ENCODE measurements at places on chromosomes 6 and 20.
A peak's percentile ranks its signal among the peaks of the same experiment; 100 is the strongest.

GRCh38 chr20:38612751-38613515 lies 11.3 kb downstream of the ARHGAP40 start:
- no peak for DNase-seq

DNA sequence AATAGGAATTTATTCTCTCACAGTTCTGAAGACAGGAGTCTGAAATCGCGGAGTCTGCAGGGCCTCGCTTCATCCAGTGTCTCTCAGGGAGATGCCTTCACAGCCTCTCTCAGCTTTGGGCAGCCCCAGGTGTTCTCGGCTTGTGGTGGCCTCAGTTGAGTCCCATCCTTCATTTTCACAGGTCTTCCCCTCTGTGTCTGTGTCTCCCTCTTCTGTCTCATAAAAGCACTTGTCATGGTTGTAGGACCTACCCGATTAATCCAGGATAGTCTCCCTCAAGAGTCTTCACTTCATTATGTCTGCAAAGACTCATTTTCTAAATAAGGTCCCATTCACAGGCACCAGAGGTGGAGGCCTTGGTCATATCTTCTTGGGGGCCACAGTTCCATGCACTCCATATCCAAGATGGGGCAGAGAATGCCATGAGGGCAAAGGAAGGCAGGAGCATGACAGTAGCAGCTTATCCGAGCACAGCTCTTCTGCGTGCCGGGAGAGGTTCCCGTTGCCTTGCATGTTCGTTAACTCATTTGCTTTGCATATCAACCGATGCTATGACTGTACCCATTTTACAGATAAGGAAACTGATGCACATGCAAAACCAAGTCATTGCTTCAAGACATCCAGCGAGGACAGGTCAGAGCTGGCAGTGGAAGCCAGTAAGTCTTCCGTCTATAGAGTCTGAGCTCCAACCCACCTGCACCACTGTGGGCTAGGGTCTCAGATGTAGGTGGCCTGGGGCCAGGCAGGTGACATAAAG lies 363.8 kb upstream of the SULF2 start:
- DNase-seq, result no peak

- DNase-seq, result no peak
These were observed 302.7 kb upstream of the ZFP64 start for GRCh38 chr20:52494244-52494643.

DNA sequence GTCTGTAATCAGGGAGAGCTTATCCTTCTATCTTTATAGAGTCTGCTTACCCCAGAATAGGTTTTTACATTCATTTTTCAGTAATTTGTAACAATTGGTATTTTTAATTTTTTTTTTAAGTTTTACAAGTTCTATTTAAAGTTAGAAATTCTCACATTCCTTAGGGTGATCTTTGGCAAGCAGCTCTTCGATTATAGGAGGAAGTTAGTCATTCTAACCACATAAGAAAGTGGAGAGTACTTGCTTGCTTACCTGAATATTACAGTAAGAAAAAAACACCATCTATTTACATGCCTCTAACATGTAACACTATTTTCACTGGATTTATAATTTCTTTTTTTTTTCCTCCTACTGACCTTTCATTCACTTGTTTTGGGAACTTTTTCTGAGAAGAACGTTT lies 6.7 kb downstream of the TSHZ2 start:
- no peak for DNase-seq

DNA sequence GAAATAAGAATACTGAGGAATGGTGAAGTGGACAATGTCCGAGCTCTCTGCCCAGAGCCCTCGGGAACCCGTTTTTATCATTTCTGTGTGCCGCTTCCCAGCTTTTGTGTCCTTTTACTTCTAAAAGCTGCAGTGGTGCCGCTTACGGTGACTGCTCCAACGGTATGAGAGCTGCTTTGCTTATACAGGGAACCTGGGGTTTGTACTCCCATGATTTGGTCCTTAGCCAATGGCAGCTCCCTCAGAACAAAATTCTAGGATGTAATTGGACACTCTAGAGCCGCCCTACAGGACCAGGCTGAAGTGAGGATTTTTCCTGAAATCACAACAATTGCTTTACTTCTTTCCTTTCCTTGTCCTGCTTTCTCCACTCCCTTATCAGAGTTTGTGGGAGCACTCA lies 24.2 kb upstream of the PCSK2 start:
- no peak for DNase-seq

DNA sequence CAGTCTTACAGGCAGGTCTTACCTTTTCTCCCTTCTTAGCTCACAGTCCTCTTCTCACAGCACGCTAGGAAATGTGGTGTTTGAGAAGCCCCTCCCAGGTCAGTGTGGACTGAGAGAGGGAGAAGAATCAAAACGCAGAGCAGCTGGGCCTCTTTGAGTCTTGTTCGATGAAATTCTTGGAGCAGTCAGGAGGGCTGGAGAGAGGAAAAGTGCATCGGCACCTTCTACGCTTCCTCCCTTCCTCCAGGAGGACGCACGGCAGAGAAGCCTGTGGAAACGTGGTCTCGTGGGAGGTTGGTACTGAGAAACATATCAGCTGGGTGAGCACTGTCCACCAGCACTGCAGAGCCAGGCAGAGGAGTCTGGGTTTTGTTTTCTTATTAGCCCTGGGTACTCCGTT lies 52.7 kb downstream of the TXLNB start:
- DNase-seq, result no peak

GRCh38 chr20:10209091-10209490 lies 9.5 kb upstream of the SNAP25 start:
- no peak for DNase-seq

DNA sequence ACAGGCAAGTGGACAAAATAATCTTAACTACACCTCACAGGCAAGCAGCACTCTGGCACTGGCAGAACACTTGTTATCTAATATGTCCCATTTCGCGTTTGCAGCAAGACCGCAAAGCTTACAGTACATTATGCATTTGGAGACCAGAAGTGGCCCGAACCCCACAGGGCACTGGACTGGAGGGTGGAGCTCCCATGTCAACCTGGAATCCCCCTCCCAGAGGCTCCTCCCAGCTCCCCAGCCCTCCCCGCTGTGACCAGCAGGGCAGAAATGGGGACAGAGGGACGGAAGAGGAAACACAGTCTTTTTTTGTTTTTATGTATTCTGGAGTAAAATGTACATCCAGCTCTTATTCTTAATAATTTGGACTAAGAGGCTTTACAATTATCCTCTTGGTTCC lies 263.7 kb downstream of the SMOC2 start:
- DNase-seq, result no peak

DNA sequence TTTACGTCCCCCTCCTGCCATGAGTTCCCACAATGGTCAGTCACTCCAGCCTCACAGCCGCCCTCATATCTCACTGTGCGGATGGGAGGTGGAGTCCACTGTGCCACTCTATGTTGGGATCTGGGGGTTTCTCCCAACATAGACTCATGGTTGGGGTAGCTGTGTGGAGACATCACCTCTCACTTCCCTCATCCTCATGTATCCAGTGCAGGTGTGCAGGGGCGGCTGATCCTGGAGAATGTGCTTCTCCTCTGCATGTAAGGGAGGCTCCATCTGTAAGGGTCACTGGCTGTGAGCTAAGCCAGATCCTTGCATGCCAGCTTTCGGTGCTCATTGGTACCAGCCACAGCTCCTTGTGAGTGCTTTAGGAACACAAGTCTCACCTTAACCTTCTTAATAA lies 400.8 kb downstream of the CDH26 start:
- DNase-seq, result no peak

- DNase-seq, result no peak
These were observed 43.7 kb downstream of the FYN start for GRCh38 chr6:111829581-111829980.

DNA sequence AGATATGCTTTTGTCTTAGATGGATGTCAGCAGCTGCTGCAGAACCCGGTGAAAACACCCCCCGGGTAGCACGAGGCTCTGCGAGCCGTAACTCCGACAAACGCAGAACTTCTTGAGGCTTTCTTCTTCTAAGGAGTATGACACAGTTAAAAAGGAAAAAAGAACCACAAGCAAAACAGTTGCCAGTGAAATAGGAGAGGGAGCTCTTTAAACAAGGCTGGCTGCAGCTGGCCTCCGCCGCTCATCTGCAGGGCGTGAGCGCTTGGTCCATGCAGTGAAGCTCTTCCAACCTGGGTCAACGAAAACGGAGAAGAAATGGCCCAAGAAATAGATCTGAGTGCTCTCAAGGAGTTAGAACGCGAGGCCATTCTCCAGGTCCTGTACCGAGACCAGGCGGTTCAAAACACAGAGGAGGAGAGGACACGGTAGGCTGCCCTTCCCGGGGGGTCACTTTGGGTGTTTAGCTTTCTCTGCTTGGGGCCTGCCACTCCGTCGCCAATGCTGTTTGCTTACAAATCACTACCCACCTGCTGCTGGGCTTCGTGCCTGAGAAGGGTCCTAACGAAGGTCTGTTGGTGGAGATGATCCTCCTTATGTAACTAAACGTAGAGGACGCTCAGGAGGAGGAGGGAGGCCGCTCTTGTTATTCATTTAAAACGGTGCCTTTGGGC lies 13.2 kb downstream of the SYTL3 start:
- DNase-seq, result no peak

DNA sequence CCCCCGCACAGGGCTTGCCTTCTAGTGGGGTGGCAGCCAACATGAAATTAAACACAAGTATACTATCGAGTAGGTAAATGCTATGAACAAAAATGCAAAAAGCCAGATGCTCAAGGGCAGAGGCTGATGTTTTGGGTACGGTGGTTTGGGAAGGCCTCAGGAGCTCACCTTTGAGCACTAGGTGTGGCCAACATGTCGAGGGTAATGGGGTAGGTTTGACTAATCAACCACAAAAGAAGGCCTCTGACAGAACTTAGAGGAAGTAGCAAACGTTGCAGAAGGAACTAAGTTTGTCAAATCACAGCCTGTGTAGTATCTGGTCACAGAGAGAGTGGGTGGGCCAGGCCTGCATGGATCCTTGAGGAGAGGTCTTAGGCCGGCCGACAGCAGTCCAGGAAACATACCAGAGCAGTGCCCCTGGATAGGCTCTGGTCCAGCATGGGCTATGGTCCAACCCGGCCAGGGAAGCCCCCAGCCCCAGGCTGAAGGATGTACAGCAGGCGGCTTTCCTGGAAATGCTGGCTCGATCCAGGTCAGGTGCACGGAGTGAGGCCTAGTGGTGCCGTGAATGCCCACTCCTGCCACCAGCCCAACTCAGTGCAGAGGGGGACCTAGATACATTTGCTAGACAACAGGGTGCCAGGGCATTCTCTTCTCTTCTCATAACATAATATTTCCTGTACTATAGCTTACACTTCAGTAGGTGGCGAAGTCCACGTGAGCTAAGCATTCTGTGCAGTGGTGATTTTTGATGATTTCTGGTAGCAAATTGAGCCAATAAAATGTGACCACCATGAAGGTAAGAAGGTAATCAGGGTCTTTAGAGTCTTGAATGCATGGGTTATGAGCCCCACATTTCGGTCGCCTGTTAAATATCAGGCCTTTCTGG lies 56.3 kb upstream of the CD93 start:
- no peak for DNase-seq

GRCh38 chr6:84568971-84569370 lies 195.4 kb downstream of the TBX18 start:
- DNase-seq, result no peak

DNA sequence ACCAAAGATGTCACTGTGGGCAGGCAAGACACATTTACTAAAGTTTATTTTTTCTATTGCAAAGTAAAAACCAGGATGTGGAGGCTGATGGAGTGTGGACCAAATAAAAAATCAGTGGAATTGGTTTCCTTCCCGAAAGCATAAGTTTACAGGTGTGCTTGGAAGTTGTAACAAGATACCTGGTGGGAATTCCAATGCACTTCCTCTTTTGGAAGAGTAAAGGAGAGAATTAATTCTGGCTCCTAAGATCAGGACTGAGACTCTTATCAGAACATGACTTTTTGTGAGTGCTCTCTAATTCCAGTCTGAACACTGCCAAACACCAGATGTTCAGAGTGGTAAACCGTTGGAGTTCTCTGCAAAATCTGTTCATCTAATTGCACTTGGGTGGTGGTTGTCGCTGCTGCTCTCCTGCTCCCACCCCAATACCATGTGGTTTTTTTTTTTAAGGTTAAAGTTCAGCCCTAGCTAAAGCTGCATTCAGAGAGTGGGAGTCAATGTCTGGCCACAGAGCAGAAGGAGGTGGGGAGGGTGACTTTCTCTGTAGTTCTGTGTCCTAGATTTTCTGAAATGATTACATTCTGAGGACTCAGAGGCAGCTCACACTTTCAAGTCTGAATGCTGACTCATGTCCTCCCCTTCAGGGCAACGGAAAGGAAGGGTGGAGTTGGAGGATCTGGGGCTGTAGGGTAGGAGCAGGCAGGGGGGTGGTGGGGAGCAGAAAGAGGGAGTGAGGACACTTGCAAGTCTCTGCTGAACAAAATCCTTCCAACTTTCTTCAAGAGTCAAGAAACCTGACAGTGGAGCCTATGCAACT lies 275.8 kb upstream of the PRDM1 start:
- DNase-seq, result peak; percentile 32

DNA sequence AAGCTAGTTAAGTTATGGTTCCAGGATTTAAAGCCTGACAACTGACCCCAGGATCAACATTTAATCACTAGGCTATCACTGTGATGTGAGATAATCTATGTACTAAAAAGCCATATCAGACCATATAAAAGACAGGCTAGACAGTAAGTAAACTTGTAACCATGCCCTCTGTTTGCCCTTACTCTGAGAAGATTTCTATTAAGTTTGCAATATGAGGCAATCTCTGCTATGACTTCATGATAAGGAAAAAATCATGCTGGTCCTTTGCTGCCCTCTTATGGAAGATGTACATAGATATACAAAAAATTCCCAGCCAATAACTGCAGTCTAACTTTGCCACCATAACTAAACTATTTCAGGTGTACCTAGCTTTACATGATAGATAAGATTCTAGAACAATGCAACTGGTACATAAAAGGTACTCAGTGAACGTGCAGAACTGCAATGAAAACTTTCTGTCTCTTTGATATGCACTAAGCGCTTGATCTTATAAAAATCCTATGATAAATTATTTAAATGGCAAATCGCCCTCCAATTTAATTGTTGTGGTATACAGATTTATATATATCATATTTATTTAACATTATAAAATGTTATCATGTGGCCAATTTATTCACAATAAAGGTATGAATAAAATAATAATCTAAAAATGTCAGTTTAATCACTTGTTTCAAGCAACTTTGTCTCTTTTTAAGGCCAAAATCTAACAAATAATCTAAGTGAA lies 70.5 kb downstream of the FAM217A start:
- DNase-seq, result peak; percentile 72

GRCh38 chr6:118959903-118960302 lies 24.9 kb upstream of the MCM9 start:
- no peak for DNase-seq

GRCh38 chr6:15616261-15616660 lies 46.6 kb downstream of the DTNBP1 start:
- DNase-seq, result no peak

- DNase-seq, result no peak
These were observed 9.1 kb downstream of the MAPK13 start for GRCh38 chr6:36139431-36139830.

- no peak for DNase-seq
These were observed 17.8 kb downstream of the MAN1A1 start for GRCh38 chr6:119331663-119332286.

- peak; percentile 29 for DNase-seq
These were observed 22.5 kb upstream of the C6orf58 start for GRCh38 chr6:127554435-127555006.
